ENCODE measurements at places on chromosomes 5 and 9.

DNA sequence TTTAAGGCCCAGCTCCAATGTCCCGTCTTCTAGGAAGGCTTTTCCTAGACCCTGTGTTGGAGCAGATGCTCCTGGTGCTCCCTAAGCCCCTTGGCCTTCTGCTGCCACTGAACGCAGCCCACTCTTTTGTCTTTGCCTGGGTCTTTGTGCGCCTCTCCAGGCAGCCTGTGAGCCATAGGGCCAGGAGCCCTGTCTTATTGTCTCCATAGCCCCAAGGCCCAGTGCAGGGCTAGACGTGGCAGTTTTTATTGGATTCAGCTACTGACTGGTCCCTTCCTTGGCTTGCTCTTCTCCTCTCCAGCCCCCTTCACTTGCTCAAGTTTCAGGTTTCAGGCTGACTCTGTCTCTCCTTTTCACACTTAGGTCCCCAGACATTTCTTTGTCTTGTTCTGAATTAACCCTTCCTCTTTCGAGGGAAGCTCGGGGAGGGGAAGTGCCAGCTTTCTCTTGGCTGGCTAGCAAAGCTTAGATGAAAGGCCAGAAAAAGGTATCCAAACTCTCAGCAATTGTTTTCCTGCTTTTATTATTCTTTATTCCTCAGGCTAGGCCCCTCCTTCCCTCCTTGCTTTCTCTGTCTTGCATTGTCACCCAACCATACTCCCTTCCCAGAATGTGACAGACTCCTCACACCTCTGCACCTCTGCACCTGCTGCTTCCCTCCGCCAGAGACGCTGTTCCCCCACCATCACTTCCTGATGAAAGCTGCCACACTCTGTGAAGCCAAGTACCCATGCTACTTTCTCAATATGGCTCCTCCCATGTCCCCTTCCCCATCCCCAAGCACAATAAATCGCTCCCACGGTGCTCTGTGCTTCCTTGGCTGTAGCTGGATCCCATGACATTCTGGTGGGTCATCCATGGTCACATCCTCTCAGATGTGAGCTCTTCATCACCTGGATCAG, 101.6 kb upstream of the CPEB4 start:
- peak; percentile 7 for DNase-seq

- DNase-seq: no peak
Observed at GRCh38 chr9:96408409-96409280, 9.5 kb downstream of the ZNF367 start.

DNA sequence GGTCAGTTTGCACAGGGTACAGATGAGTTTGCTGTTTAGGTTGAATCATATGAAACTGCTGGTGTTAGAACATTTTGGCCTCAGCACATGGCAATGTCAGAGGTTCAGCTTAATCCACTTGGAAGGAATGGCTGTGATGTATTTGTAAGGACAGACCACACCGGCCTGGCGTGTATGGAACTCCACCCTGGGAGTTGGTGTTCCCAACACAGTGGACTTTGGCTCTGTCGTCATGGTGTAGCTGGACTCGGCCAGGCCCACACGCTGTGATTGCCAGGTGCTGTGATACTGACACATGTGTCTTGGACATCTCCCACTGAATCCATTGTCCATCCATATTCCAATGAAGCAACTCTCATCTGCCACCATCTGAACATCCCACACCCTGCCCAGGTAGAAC, 90.3 kb downstream of the ZNF618 start:
- no peak for DNase-seq

- no peak for DNase-seq
Observed at GRCh38 chr9:131303381-131304321, 14.1 kb downstream of the PLPP7 start.

DNA sequence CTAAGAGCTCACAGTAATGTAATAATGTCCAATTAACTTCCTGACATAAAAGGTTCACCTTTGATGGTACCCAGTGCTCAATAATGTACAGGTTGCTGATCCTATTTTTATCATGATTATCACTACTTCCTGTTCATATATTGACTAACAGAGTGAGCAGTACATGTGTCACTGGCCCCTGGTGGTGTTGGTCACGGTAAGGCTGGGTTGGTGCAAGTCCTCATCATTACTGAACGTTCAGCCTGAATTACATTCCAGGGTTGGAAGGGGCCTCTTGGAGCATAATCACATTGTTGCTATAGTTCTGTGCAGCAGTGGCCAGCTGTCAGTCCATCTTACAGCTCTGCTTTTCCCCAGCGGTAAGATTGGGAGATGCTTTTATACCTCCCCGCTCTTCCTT, 24.2 kb upstream of the CKMT2 start:
- DNase-seq: no peak

DNA sequence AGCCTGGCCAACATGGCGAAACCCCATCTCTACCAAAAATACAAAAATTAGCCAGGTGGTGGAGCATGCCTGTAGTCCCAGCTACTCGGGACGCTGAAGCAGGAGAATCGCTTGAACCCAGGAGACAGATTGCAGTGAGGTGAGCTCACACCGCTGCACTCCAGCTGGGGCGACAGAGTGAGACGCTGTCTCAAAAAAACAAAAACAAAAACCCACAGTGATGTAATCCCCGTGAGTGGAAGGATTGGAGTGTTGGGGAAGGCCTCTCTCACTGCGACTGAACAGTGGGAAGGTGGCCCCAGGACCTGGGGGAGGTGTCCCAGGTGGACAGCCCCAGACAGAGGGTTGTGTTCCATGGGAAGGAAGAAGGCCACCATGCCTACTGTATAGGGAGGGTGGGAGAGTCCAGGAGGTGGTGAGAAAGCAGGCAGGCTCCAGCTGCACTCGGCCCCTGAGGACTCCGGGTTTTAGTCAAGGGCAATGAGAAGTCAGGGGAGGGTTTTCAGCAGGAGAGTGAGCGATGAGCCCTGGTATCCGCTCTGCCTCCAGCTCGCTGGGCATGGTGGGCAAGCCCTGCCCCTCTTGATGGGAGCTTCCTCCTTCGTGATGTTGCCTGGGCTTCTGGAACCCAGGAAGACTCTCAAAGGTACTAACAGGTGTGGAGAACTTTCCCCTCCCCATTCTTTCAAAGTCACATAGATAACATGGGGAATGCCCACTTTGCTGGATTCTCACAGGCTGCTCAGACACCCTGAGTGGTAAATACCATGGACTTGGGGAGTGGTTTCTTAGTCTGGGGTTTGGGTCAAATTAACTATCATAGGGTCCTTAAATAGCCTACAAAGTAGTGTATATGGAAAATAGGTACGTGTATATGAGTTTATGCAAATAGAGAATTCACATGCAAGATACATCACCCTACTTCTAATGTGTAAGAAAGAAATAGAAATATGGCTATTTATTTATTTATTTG, 74.7 kb downstream of the PPARGC1B start:
- DNase-seq: no peak

DNA sequence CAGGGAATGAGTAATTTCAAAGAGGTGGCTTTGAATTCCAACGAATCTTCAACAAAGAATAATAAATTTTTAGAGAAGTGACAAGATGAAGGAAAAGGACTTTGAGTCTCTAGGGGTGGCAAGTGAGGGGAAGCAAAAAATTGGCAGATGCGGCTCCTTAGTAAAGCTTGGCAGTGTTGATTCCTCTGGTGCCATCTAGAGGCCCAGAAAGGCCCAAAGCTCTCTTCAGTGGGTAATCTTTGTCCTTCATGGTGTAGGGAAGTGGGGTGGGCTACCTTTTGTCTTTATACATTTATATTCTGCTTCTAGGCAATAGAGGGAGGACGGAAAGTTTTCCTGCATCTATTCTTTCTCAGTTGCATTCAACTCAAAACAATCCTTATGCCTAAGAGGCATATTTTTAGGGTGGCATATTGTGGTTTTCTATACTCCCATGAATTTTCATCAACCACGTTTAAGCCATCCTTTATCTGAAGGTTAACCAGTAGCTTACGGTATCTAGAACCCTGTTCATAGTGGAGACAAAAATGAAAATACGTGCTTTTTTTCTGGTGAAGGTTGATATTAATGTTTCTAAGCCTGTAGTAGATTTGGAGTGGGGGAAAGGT, 17.5 kb upstream of the ROPN1L start:
- peak; percentile 18 for DNase-seq

- DNase-seq: no peak
Observed at GRCh38 chr5:41416336-41416735, 94.1 kb downstream of the PLCXD3 start.

- DNase-seq: peak; percentile 37
Observed at GRCh38 chr9:86287013-86287412, 4.7 kb upstream of the ISCA1 start.

DNA sequence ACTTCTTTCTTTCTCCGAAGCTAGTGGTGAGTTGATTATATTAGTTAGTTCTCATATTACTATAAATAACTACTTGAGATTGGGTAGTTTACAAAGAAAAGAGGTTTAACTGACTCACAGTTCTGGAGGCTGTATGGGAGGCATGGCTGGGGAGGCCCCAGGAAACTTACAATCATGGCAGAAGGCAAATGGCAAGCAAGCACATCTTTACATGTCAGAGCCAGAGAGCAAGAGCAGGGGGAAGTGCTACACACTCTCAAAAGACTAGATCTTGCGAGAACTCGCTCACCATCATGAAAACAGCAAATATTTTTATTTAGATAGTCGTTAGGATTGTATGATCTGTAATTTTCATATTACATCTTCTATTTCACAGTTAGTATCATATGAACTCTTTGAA, 711.2 kb downstream of the PTPRD start:
- no peak for DNase-seq

GRCh38 chr5:109125755-109126429, 283.9 kb downstream of the PJA2 start:
- DNase-seq: no peak

DNA sequence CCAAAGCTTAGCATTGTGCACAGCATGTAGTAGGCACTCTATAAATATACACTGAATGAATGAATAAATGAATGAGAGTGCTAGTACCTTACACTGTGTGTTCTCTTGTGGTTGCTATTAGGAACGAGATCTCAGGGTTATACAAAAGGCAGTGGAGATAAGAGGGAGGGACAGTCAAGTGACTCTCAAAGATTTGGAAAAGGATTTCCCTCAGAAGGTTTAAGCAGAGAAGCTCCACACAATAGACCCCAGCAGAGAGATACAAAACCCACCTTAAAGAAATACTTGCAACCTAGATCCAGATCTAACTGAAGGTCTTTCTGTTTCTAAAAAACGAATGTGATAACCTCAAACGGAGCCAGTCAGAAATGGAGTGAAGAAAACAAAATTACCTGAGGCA, 11.8 kb upstream of the EFNA5 start:
- DNase-seq: no peak

- no peak for DNase-seq
Observed at GRCh38 chr5:10460252-10460906, 18.7 kb downstream of the ROPN1L start.

GRCh38 chr5:36875051-36875789, 1.3 kb upstream of the NIPBL start:
- DNase-seq: peak; percentile 65

DNA sequence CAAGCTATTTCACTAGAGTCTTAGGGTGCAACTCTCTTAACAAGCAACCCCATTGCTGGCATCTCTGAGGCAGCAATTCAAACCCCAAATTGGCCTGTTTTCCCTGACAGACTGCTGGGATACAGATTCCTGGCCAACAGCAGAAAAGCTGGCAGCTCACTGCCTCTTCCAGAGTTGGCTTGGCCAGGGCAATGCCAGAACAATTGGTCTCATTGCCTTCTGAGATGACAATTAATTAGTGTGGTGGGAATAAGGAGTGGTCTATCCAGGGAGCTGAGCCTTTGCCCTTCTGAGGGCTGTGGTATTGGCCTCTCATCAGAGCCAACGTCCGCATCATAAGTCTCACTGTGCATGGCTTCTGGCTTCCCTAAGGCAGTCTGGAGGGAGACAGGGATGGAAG, 183.2 kb downstream of the GNAQ start:
- DNase-seq: no peak

GRCh38 chr5:67425514-67425913, 228.9 kb upstream of the CD180 start:
- DNase-seq: no peak

DNA sequence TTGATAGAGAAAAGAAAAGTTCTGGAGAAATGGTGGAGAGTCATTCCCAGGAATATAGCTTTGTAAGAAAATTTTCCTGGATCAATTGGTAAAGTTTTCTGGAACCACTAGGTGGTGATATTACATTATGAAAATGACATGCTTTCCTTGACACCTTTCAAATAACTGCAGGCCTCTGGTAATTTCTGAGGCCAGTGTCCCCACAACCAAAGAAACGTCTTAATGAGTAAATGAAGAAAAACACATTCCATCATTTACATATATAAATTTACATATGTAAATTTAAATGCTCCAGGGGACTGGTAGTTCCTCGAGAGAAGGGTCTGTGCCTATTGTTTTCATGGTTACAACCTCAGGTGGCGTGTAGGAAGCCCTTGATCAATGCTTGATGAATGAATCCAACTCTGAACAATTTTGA, 17.2 kb upstream of the RGS3 start:
- peak; percentile 9 for DNase-seq

GRCh38 chr5:113295111-113295539, 139.7 kb downstream of the TSSK1B start:
- no peak for DNase-seq

DNA sequence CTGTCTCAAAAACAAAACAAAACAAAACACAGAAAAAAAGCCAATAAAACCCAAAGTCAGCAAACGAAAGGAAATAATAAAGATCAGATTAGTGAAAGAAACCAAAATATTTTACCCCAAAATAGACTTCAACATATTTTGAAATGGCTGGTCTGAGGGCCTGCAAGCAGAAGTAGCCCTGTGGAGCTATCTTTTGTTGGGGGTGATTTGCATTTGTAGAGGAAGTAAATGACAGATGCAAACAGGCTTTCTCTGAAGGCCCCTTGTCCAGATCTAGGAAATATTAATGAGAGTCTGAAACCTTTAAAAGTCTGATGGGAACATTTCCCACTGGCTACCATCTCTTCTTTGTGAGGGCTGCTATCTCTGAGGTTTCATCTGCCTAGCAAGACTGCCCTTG, 74.0 kb downstream of the GCNT4 start:
- no peak for DNase-seq

DNA sequence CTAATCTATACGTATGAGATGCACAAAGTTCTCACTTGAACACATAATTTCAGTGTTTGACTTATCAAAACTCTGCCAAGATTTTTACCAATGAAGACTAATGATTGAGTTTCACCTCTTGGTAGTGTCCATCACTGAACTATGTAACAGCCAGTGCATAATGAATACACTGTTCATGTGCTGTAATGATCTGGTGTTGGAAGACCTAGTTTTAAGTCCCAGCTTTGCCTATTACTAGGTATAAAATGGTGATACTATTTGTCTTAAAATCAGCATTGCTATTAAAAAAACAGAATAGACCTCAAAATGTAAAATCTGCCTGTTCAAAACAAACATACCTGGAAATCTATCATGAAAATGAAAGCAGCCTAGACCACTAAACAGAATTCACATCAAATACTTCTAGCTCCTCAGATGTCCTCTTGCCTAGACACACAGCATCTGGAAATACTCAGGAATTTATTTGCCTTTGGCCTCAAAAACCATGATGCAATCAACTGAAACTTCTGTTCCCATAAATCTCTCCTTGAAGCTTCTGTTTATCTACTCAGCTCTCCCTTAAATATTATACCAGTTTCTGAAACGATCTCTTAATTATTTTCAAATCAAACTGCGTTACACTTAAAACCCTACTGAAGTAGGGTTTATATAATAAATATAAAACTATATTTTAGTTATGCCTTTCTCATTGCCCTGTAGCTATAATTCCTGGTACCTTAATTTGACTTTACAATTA, 38.1 kb downstream of the MRPS27 start:
- no peak for DNase-seq
